ENCODE measurements at places on chromosomes 7 and 10.

GRCh38 chr10:130884456-130884855 is 427.1 kb downstream of the TCERG1L start:
- no peak for DNase-seq

- DNase-seq, result no peak
These were observed 11.5 kb upstream of the LIPA start for GRCh38 chr10:89263091-89263490.

DNA sequence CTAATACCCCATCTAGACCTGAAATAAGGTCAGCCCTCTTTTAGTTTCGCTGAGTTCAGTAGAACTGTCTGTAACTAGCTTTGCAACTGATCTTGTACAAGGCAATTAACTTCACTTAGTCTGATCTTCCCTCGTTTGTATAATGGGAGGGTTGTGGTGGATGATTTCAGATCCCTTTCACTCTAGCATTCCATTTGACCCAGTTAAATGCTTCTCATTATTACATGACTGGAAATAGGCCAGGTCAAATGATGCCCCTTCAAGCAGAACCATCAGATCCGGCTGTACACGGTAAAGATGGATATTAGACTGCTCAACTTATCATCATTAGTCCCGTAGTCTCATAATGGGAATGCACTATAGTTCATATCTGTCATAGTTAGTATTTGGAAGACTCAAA is 1009.0 kb downstream of the LRMDA start:
- no peak for DNase-seq

- no peak for DNase-seq
These were observed 108.3 kb downstream of the CUL2 start for GRCh38 chr10:34981844-34982243.

- no peak for DNase-seq
These were observed 243.9 kb downstream of the TNS3 start for GRCh38 chr7:47338026-47338425.

GRCh38 chr7:136618818-136619217 is 249.6 kb upstream of the CHRM2 start:
- no peak for DNase-seq

DNA sequence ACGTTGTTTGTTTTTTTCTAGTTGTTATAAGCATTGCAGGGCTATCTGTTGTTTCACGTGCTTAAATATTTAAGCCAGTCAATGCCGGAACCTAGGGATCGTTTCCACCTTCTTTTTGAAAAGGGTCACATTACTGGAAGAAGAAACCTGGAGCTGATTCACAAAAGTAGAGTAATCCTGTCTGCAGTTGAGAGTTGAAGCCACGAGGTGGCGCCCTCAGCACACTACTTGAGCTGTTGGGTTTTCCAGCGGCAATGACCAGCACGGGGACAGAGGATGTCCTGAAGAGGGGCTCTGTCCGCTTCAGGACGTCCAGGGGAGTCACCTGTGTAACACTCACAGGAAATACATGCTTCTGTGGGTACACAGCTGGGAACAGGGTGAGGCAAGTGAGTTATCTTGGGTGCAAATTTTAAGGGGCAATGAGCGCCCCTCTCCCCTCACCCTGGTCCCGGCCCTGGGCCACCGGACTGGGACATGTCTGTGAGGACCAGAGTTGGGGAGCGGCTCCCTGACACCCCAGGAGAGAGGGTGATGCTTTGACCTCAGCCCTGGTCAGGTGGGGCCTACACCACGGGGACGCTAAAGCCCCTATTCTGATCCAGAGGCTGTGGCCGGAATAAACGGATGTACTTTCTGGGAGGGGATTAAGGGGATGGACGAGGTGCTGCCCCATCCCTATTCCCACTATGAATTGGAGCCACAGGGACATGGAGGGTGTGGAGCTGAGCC is 26.3 kb upstream of the WDFY4 start:
- peak; percentile 32 for DNase-seq

DNA sequence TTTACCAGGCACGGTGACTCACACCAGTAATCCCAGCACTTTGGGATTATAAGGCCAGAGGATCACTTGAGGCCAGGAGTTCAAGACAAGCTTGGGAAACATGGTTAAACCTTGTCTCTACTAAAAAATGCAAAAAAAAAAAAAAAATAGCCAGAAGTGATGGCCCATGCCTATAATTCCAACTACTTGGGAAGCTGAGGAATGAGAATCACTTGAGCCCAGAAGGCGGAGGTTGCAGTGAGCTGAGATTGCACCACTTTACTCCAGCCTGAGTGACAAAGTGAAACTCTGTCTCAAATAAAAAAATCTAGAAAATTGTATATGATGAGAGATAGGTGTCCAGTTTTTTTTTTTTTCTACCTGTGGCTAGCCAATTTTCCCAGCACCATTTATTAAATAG is 578.2 kb downstream of the ANKRD7 start:
- DNase-seq, result no peak

DNA sequence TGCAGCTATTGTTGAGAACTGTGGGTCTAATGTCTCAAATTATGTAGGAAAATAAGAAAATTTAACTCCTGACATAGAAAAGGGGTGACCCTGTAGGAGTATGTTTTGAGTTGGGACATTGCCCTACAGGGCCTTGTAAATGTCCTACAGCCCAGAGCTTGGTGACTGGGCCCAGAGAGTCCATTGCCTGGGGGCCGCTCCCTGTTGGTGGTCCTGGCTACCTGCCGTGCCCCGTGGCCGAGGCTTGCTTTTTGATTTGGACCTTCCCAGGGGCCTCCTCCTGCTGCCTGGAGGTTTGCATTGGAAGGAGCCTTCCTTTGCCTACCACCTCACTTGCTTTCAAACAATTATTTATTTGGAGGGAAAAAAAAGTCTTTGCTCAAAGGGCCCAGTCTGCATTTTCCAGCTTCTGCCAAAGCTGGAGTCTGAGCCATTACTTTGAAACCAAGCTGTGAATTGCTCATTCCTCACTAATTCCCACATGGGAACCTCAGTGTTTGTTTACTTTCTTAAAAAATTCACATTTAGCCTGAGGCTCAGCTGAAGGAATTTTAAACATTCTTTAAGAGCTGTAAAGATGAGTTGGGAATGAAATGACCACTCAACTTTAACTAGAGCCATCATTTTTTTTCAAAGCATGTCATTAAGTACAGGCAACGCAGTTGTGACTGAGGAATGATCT is 355.0 kb downstream of the GLRX3 start:
- DNase-seq, result no peak

- DNase-seq, result no peak
These were observed 3.7 kb upstream of the UTF1 start for GRCh38 chr10:133226251-133226808.

GRCh38 chr7:129213828-129214227 is 11.0 kb upstream of the AHCYL2 start:
- DNase-seq, result peak; percentile 93

DNA sequence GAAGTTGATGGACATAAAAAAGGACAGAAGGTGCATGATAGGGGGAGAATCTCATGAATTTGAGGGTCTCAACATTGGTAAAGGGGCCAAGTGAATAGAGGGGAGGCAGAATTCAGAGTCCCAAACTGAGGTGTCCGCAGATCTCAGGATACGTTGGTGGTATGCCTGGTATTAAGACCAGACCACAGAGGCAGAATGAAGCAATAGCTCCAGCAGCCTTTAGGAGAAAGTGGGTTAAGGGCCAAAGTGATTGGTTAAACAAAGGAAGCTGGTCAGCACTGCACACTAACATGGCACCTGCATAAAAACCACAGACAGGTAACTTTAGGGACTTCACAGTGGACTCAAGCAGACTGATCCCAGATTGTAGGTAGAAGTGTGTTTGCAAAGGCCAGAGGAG is 37.5 kb downstream of the MEST start:
- DNase-seq, result no peak

GRCh38 chr10:24721229-24722106 is 2.2 kb downstream of the ARHGAP21 start:
- no peak for DNase-seq

DNA sequence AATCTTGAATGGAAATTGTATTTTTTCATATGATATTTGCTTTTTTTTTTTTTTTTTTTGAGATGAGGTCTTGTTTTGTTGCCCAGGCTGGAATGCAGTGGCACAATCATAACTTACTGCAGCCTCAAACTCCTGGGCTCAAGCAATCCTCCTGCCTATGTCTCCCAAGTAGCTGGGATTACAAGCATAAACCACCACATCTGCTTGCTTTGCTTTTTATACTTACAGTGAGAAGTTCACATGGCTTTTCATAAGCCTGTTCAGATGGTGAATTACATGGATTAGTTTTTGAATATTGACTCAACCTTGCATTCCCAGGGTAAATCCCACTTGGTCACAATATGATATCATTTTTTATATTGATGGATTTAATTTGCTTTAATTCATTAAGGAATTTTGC is 22.0 kb downstream of the LRRD1 start:
- DNase-seq, result no peak

GRCh38 chr7:26291699-26292538 is at the start of gene SNX10:
SNX10 (plus strand) TSS chr7:26291862; CDS start chr7:26346443, 54,581 bp downstream.
- DNase-seq, result no peak

GRCh38 chr7:6402741-6403140 is 45.0 kb downstream of the DAGLB start:
- no peak for DNase-seq

- DNase-seq, result no peak
These were observed 4.8 kb downstream of the SLIT1 start for GRCh38 chr10:97180986-97181385.

Measured in foreskin melanocyte (primary cell).